ENCODE measurements at places on chromosomes 2 and 18.

DNA sequence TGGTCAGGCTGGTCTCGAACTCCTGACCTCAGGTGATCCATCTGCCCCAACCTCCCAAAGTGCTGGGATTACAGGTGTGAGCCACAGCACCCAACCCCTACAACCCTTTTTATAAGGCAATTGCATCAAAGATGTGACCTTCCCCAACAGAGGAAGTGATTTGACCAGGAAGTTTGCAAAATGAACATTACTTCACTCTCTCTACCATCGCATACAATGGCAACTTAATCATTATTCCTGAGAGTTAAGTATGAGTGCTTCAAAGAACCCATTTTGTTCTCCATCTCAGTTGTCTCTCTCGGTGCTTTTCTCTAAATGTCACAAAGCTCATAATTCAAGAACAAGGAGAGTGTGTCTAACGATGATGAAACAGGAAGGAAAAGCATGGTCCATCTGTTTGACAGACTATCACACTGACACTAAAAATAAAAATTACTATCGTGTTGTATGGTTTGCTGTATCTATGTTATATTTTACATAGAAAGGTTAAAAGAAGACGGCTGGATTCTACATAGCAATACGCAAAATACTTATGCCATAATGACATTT, 18.1 kb upstream of the CREG2 start:
- no peak for DNase-seq

- no peak for DNase-seq
Observed at GRCh38 chr2:180004731-180005130, 2.4 kb downstream of the CWC22 start.

- DNase-seq = no peak
Observed at GRCh38 chr2:17736989-17737388, 16.6 kb downstream of the SMC6 start.

- no peak for DNase-seq
Observed at GRCh38 chr2:154381931-154382794, 316.3 kb upstream of the KCNJ3 start.

DNA sequence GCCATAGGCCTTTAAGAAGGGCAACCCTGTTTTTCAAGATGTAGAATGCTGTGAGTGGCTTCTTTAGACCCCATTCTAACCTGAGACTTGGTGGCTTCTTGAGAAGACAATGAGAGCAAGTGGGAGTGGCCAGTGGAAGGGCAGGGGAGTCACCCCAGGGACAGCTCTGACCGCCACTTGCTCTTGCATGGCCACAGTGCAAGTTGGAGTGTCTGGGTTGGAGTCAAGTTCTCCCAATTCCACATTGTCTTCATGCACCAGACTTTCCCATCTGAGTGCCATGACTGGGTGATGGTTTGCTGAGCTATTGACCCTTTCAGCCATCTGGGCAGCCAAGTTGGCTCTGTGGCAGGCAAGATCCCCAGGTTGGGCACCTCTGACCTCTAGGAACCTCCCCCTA, 148.0 kb upstream of the SKOR2 start:
- DNase-seq = no peak

- DNase-seq = no peak
Observed at GRCh38 chr2:101688261-101688660, 9.2 kb upstream of the MAP4K4 start.

- DNase-seq = peak; percentile 29
Observed at GRCh38 chr2:3094999-3095958, 282.3 kb downstream of the EIPR1 start.

GRCh38 chr2:180991820-180992219, 11.4 kb downstream of the UBE2E3 start:
- no peak for DNase-seq

DNA sequence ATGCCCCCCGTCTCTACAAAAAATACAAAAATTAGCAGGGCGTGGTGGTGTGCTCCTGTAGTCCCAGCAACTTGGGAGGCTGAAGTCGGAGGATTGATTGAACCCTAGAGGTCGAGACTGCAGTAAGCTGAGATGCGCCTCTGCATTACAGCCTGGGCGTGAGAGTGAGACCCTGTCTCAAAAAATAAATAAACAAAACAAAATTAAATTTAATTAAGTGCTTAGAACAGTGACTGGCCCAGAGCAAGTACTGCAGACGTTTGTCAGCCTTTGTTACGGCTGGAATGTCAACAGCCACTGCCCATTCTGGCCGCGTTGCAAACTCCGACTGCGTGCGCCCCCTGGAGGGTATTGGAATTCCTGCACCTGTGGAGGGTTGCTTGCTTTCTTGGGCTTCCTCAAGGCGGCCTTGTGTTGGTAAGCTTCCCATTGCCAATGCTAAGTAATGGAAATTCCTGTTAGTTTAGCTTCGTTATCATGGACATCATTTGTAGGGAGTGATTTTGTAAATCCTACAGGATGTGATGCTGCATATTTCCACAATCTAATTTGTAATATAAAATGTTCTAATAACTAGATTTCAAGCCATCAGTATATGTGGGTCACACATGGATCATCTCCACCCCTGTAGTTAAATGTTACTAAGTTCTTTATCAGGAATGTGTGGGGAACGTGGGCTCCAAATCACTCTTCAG, 15.9 kb upstream of the ATP6V1B1 start:
- peak; percentile 78 for DNase-seq

DNA sequence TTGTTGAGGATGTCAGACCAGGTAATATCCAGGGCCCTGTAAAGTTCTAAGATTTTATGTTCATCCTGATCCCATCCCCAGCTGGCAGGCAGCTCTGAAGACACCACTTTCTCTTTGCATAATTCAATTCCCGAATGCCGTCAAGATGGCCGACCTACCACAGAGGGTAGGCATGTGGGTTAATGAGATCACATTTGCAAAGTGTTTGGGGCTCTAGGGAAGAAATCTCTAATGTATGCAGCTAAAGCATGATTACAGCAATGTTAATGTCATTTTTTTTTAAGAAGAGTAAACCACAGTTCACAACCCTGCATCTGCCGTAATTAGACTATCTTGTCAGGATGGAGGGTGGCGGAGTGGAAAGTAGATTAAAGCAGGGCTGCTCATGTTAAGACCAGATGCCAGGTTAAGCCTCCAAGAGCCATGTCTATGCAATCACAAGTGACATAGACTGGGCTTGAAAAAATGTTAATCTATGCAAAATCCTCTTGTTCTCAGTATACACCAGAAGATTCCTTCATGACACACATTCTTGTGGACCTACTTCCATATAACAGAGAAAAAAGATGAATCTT, 131.4 kb downstream of the ALK start:
- no peak for DNase-seq

GRCh38 chr2:44433895-44434294, 72.1 kb downstream of the CAMKMT start:
- DNase-seq = no peak

Data from OCI-M1 (cell line).